ENCODE measurements at places on chromosomes 16 and 17.
A peak's percentile ranks its signal among the peaks of the same experiment; 100 is the strongest.

- no peak for DNase-seq
Measured at GRCh38 chr17:41848788-41849187, 11.2 kb downstream of the KLHL10 start.

- no peak for DNase-seq
Measured at GRCh38 chr16:1980030-1980769, 1.1 kb downstream of the NOXO1 start.

DNA sequence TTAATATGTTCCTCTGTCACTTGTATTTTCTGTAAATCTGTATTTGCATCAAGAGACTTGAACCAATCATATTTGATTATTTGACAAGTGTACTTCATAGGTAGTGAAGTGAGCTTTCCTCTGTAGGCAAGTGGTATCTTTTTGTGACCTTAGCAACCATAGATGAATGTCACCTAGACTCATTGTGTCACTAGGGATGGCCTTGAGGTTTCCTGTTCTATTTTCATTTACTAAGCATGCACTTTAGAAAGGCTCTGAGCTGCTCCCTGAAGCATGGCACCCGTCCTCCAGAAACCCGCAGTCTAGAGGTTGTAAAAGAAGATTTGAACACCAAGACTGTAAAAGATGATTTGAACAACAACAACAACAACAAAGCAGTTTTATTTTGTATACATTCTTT, 151.7 kb downstream of the PRKCB start:
- no peak for DNase-seq

GRCh38 chr17:7133424-7133823, 18.8 kb upstream of the ASGR2 start:
- peak; percentile 39 for DNase-seq

- no peak for DNase-seq
Measured at GRCh38 chr17:43199633-43200032, 12.0 kb upstream of the TMEM106A start.

DNA sequence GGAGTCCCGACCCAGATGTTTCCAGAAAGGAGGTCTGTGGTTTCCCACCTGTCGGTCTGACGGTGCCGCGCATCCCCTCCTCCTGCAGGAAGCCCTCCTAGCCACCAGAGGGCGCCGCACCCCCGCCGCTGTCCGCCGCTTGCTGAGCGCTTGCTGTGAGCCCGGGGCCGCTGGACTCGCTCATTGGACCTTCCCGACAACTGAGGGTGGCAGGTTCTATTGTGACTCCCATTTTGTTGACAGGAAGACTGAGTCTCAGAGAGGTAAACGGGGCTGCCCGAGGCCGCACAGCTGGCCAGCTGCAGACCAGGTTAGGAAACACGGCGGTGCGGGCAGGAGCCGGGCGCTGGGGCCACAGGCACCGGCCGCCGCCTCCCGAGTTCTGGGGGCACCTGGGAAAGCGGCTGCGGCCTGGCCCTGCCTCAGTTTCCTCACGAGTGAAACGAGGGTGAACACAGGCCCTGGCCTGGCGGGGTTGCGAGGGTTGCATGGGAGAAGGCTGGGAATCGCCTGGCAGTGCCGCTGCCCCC, 191.1 kb upstream of the CIBAR2 start:
- DNase-seq: peak; percentile 83

DNA sequence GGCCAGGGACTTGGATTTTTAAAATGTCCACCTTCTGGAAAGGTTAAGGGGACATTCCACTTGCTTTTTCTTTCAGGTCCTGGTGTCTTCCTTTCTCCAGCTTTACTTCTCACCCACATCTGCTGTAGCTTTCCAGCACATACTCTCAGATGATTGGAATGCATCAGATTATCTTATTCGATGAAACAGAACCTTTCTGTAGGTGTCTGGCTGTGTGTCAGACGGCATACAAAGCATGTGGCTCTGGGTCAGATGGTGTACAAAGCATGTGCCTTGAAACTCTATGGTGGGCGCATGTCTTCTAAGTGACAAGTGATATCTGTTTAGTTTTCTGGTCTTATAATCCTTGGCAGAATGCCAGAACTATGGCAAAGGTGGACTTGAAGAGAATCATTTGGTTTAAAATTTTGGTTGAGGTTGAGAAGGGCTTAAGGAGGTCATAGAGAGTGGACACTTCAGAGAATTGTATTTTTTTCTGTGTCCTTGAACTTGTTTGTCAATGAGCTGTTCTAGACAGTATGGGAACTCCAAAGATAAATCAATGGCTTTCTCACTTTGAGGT, 125.3 kb downstream of the FTO start:
- no peak for DNase-seq

GRCh38 chr17:69314246-69315065, 12.5 kb downstream of the ABCA5 start:
- DNase-seq: no peak

- DNase-seq: no peak
Measured at GRCh38 chr16:59108374-59108773, 374.3 kb upstream of the GOT2 start.

DNA sequence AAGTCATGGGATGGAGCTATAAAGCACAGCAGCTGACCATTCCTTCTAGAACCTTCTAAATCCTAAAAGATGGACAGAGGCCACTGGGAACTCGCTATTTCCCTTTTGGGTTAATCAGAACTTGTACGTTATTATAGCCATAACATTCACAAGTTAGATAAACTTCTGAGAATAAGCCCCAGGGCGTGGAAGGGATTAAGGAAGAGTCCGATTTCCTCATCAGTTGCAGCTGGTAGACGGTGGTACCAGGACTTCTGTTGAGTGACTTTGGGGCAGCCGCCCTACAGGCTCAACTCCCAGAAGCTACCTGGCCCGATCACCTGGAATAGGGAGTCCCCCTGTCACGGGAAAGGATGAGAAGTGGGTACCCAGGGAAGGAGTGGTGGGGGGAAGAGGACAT, 370.1 kb upstream of the ZFHX3 start:
- DNase-seq: no peak

- no peak for DNase-seq
Measured at GRCh38 chr17:56983366-56983765, 5.4 kb downstream of the SCPEP1 start.

- DNase-seq: no peak
Measured at GRCh38 chr16:17068524-17068923, 402.2 kb downstream of the XYLT1 start.

GRCh38 chr17:21298056-21298982, 13.8 kb downstream of the MAP2K3 start:
- no peak for DNase-seq

- no peak for DNase-seq
Measured at GRCh38 chr17:5210614-5211252, 19.1 kb upstream of the ZNF594 start.

- DNase-seq: no peak
Measured at GRCh38 chr17:40671282-40671681, 6.3 kb upstream of the KRT222 start.

DNA sequence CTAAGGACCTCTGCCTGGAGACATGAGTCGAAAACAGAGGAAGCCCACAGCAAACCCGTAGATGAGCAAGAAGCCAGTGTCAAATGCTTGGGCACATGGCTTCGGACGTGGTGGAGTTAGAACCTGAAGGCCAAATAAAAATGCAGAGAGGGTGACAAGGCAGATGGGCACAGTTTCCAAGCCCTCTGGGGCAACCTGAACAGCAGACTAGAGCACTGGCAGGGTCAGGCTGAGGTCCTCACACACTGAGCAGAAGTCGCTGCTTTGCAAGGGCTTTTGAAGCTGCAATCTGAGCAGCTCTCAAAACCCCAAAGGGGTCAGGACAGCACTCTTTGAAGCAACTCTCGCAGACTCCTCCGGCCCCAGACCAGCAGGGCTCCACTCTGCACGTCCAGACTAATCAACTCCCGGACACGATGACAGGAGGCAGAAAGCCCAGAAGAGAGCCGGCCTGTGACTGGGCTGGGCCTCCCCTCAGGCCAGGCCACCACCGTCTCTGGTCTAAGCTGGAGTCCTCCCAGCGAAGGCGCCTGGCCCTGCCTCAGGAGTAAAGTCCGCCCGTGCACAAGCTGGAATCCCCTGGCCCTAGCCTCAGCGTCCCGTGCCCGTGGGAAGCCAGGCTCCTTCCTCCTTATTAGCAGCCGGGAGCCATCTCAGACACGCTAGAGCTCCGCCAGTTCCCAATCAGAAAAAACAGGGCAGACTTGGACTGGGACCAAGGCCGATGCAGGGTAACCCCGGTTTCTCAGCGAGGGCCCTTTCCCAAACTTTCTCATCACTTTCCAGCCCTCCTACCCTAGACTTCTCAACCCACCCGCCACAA, 924 bp downstream of the SMARCD2 start:
- no peak for DNase-seq

DNA sequence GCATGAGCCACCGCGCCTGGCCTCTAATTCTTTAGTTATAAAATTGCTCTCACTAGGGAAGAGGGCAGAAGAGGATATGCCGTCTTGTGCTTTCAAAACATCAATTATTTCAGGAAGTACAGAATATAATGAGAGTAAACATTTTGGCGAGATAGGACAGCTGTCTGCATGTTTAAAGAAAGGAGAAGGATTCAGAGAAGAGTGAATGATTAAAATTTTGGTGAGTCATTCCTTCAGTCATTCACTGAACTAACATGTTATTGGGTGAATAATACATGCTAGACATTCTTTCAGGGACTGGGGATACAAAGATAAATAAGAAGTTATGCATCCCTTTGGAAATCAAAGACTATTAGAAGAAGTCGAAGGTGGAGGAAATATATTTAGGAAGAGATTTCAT, 590.3 kb upstream of the GOT2 start:
- no peak for DNase-seq

DNA sequence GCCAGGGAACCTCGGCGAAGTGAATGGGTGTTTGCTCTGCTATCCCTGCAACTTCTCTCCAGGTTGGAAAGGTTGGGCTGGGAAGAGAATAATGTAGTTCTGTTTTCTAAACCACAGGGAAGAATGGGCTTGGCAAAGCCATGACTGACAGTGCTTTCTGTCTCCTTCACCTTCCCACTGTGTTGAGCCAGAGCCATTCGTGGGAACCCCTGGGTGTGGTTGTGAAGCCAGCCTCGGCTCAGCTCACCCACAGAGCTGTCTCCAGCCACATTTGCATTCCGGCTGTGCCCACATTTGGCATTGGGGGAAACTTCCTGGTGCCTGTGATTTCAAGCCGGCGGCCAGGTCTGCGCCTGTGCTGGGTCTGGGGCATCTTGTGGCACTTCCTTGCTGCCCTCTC, 39.9 kb downstream of the BAIAP2 start:
- DNase-seq: no peak

DNA sequence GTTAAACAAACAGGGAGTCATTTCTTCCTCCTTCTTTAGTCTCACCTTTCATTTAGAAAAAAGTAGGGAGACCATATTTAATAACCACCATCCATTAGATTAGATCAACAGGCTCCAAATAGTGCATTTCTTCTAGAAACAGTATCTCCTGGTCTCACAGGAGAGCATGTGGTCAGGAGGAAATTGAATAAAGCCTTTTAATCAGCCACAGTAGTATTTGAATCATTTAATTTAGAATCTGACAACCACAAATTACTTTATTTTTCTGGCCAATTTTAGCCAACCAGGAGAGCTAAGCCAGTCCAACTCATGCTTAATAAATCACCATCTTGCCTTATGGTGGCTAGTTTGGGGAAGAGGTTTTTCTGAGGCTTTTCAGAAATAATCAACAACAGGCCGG, 26.3 kb upstream of the ZFP90 start:
- DNase-seq: no peak

GRCh38 chr17:28065706-28066105, 23.2 kb downstream of the NLK start:
- no peak for DNase-seq

- no peak for DNase-seq
Measured at GRCh38 chr16:8894736-8895334, 12.7 kb downstream of the LITAFD start.

DNA sequence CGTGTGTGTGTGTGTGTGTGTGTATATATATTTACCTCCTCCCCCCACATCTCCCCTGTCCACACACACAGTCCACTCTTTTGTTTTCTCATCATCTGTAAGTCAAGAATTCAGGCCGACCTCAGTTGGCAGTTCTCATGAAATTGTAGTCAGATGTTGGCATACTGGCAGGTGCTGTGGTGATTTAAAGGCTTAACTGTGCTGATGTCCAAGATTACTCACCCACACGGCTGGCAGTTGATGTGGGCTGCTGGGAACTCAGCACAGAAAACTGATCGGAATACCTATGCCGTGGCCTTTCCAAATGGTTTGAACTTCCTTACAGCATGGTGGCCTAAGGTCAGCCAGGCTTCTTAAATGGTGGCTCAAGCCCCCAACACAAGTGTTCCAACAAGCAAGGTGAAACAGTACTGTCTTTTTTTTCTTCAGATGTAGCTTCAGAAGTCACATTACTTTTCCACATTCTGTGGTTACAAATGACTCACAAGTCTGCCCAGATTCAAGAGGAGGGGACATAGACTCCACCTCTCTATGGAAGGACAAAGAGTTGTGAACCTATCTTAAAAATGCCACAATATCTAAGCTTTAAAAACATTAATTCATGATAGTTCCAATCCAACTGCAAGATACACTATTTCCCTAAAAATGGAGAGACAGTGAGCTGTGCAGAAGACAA, 198.5 kb upstream of the HS3ST4 start:
- no peak for DNase-seq

- DNase-seq: no peak
Measured at GRCh38 chr16:19288872-19289799, 3.6 kb downstream of the CLEC19A start.

DNA sequence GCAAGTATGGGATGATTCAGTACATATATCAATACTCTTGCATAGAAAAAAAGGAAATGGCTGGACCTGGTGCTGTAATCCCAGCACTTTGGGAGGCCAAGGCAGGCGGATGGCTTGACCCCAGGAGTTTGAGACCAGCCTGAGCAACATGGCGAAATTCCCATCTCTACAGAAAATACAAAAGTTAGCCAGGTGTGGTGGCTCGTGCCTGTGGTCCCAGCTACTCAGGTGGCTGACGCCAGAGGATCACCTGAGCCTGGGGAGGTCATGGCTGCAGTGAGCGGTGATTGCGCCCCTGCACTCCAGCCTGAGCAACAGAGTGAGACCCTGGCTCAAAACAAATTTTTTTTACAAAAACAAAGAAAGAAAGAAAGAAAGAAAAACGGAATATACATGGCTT, 7.1 kb upstream of the SGF29 start:
- no peak for DNase-seq
